ENCODE measurements at places on chromosomes 2 and 18. TPM values are rescaled to one million over a fixed set of nuclear protein-coding genes. Genes with fewer than 3 reads are reported as not detected.
A peak's percentile ranks its signal among the peaks of the same experiment; 100 is the strongest.

DNA sequence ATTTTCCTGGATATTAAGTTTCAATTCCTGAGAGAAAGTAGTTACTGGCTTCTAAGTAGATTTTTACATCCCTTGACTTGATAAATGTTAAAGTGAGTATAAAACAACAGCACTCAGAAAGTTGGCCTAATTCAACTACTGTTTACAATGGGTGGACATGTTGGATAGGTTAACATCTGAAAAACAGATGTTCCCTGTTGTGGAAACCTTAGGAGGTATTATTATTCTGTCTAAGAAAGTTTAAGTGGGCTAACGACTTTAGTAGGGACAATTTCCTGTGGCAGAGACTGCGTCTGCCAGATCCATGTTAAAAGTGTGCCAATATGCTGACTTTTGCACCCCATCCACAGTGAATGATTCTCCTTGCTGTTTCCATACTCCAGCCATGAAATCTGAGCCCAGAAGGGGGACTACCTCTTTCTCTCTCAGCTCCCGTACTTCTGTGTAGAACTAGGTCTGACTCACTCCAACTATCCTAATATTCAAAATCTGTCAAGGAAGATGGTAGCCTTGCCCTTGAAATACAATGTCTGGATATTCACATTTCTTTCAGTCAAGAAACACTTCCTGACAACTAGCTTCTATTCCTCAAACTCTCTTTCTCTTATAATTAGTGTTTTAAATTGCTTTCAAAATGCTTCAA lies 327.5 kb upstream of the HNRNPA3 start:
- no peak overlapping the region for H3K27ac ChIP-seq
- H3K36me3 ChIP-seq = no peaks in the 10 kb centered on the region
- no peaks in the 10 kb centered on the region for H3K27me3 ChIP-seq
- no peak overlapping the region for H3K4me3 ChIP-seq
- no peaks in the 10 kb centered on the region for H3K4me1 ChIP-seq

- DNase-seq = no peak
- peaks cover 27% of the 10 kb centered on the region for H3K4me1 ChIP-seq
- peaks cover 9% of the 10 kb centered on the region for H3K36me3 ChIP-seq
- H3K27me3 ChIP-seq = peaks cover 10% of the 10 kb centered on the region
These were observed 102.8 kb downstream of the PXDN start for GRCh38 chr2:1641523-1641922.

The IL37 gene
- not detected for total RNA-seq

DNA sequence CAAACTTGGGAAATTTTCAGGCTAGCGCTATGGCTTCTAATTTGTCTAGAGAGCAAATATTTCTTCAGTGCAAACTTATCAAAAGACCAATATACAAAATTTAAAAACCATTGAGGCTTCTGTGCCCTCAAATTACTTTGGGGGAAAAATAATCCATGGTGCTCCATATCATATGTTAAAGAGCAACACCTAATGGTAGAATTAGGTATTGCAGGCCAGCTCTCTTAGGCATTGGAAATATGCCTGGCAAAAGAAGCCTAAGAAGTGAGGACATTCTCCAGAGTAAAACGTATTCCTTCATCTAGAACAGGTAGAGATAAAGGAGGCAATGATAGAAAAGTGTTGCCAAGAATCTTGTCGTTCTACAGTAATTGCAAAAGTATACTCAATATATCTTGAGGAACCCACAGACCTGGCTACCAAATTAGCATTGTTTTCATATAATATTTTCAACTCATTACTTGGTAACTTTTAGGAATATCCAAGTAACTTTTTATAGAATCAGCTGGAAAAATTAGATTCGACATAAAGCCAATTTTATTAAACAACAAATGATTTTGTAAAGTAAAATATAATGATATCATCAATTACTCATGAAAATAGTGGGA lies 401.1 kb downstream of the BCL11A start:
- H3K4me3 ChIP-seq = no peak overlapping the region
- H3K27me3 ChIP-seq = no peaks in the 10 kb centered on the region
- no peak overlapping the region for H3K27ac ChIP-seq

GRCh38 chr2:222753251-222753824 lies 81.9 kb downstream of the MOGAT1 start:
- peak overlapping the region; percentile 39 for H3K4me3 ChIP-seq
- peaks cover 9% of the 10 kb centered on the region for H3K27me3 ChIP-seq
- peak; percentile 46 for DNase-seq
- H3K36me3 ChIP-seq = no peaks in the 10 kb centered on the region

- no peak for DNase-seq
- no peak overlapping the region for H3K4me3 ChIP-seq
- no peaks in the 10 kb centered on the region for H3K27me3 ChIP-seq
- H3K36me3 ChIP-seq = no peaks in the 10 kb centered on the region
- peak overlapping the region; percentile 62 for H3K27ac ChIP-seq
- H3K4me1 ChIP-seq = peaks cover 10% of the 10 kb centered on the region
These were observed 88.7 kb downstream of the MYO1B start for GRCh38 chr2:191333911-191334357.

DNA sequence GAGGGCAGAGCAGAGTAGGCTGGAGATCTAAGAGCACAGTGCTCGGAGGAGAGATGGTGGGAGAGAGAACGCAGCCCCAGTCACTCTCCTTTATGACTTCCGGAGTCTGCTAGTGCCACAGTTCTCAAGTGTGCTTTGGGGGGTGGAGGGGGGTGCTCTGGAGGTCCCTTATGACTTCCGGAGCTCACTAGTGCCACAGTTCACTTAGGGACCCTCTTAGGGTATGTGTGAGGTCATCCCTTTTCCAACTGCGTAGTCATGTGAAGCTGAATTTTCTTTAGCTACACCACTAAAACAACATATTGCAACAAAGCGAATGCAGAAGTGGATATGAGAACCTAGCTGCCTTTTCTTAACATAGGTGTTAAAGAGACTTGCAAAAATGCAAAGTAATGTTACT lies 153.7 kb upstream of the KCTD1 start:
- no peaks in the 10 kb centered on the region for H3K27me3 ChIP-seq
- no peak overlapping the region for H3K27ac ChIP-seq
- H3K4me3 ChIP-seq = no peak overlapping the region
- no peaks in the 10 kb centered on the region for H3K4me1 ChIP-seq

DNA sequence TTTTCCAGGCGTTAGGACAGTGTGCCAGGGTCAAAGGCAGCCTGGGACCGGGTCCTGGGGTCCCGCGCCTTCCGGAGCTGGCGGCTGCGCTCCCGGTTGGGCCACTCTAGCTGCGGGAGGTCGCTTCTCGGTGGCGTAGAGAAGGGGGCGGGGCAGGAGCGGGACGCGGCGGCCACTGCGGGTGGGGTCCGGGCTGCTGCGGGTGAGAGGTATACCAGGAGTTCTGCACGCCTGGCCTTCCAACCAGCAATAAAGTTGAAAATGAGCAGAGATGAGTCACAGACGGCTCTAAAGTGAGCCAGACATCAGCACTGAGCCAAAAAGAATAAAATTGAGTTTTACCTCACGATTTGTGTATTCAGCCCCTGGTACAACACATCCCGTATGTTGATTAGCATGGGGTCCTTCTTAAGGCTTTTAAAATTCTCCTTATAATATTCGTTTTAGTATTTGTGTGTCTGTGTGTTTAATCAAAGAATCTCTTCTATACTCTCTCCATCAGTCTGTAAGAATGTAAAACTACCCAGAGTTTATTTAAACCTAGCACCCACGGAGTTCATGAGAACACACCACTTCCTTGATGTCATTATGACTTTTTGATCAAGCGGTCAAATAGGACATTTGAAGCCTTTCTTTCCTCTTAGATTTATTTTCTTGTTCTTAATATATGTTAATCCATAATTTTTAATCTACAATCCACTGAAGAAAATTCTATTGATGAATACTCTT lies at the start of gene C1GALT1C1L:
Gene C1GALT1C1L (minus strand): TSS at position 108 of the 729 bp plus-strand sequence. CDS start 107 bp downstream, at position 1.
- H3K4me1 ChIP-seq = no peaks in the 10 kb centered on the region
- DNase-seq = peak; percentile 49
- no peaks in the 10 kb centered on the region for H3K27me3 ChIP-seq
- peak within 1 kb of the TSS; percentile 81 for H3K4me3 ChIP-seq
- no peak within 1 kb of the TSS for H3K27ac ChIP-seq

The TXNDC2 gene
- total RNA-seq = not detected

DNA sequence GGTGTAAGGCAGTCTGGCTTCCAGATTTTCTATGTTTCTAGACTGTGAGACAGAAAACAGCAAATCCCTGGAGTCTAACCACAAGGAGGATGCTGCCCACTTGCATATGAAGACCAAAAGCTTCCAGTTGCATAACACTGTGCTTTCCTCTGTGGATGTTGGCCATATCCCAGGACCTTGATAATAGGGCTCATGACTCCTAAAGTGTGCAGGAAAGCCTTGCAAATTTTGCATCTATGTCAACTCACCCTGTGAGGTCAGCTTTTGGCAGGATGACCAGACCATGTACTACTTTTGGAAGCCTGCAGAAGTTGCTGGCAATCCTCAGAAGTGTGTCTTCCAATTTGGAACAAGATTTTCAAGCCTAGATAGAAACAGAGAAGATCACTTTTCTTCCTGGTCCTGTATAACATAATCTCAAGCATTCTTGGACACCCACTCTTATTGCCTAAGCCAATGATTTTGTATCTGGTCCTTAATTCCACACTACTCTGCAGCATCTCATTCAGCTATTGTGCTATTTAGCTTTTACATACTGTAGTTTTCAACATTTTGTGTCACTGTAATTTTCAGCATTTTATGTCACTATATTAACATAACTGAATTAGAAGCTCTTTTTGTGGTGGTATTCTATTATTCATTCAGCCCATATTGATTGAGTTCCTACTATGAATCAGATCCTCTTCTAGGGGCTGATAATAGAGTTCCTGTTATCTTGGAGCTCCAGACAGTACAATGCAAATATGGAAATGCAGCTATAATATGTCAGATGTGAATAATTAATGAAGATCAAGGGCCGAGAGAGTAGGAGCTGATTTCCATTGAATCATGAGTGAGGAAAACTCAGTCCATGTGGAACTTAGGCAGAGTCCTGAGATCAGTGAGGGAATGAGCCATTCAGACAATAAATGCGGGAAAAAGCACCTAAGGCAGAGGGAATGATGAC lies 85.3 kb upstream of the RAB27B start:
- DNase-seq = no peak
- H3K36me3 ChIP-seq = no peaks in the 10 kb centered on the region
- no peak overlapping the region for H3K4me3 ChIP-seq

DNA sequence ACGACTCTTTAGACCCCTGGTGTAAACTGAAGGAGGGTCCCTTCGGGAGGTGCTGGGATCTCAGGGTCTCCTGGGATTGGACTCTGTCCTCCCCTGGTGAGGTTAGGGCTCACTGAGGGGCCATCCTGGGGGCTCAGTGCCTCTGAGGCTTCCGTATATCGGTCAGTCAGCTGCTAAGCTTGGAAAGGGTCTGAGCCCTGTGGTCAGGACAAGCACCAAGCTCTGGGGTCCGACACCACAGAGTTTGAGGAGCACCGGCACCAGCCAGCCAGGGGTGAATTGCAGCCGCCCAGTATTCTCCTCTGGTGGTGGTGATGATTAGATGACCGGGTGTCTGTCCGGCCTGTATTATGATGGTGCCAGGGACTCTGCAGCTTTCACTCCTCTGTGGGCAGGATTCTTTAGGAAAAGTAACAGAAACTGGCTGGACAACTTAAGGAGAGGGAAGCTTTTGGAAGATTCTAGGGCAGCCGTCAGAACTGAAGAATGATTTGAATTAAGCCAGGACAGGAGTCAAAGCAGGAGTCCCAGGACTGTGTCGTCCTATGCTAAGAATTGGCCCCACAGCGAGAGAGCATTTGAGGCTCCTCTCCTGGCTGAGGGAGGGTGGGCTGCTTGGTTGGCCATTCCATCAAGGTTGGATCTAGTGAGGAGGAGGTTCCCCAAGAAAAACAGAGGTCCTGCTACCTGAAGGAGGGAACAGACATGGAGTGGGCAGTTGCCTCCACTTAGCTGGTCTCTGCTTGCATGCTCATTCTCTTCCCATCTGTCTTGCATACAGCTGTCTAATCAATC lies 158.6 kb upstream of the HS6ST1 start:
- H3K27me3 ChIP-seq = peaks cover 1% of the 10 kb centered on the region
- H3K4me1 ChIP-seq = peaks cover 15% of the 10 kb centered on the region
- peaks cover 5% of the 10 kb centered on the region for H3K36me3 ChIP-seq
- DNase-seq = no peak
- H3K4me3 ChIP-seq = no peak overlapping the region
- H3K27ac ChIP-seq = no peak overlapping the region

The TLK1 gene
- total RNA-seq = 45.7 TPM

DNA sequence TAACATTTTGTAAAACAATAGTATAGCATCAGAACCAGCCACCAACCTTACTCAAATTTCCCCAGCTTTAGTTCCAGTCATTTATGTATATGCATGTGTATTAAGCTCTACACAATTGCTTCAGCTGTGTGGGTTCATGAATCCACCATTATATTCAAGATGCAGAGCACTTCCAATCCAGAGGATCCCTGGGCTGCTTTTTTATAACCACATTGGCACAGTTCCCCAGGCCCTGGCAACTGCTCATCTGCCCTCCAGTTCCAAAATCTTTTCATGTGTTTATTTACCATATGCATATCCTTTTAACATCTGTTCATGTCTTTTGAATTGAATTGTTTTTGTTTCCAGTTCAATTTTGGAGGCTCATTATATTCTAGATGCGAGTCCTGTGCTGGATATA lies 482.9 kb upstream of the HS6ST1 start:
- no peak overlapping the region for H3K4me3 ChIP-seq
- H3K4me1 ChIP-seq = peaks cover 6% of the 10 kb centered on the region
- no peak overlapping the region for H3K27ac ChIP-seq
- H3K27me3 ChIP-seq = no peaks in the 10 kb centered on the region

DNA sequence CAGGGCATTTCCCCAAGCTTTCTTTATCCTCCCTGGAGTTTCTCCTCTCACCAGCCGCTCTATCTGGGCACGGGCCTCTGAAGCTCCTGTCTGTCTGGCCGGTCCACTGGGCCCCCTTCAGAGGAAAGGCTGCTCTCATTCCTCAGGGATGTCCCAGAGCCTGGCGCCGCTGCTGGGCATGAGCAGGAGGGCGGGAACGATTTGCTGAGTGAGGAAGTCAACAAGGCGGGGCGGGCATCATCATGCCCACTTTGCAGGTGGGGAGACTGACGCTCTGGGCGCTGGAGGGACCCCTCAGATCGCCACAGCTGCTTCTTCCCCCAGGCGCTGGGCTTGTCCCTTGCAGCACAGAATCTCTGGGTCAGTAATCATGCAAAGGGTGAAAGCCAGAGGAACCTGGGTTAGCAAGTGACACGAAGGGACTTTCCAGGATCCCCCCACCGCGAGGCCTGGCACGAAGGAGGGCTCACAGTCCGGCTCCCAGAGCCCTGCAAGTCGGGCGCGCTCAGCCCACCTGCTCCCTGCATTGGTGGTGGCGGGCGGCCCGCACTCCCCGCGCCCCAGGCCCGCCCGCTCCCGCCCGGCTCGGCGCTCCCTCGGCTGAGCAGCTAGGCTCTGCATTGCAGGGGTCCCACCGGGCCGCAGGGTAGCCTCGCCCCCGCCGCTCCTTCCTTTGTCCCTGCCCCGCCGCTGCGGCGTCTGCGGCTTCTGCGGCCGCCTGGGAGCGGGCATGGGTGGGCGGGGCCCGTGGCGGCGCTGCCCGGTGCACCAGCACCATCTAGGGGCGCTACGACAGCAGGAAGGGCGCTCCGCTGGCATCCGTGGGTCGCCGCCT lies 157.8 kb downstream of the CYRIA start:
- no peak overlapping the region for H3K27ac ChIP-seq
- H3K36me3 ChIP-seq = no peaks in the 10 kb centered on the region
- H3K27me3 ChIP-seq = peaks cover 2% of the 10 kb centered on the region
- peaks cover 24% of the 10 kb centered on the region for H3K4me1 ChIP-seq

All from glutamatergic neuron (in vitro differentiated cells).